ENCODE measurements at places on chromosomes 11 and 22.

GRCh38 chr11:29018631-29019030, 910.4 kb downstream of the METTL15 start:
- no peak for DNase-seq

- no peak for DNase-seq
These were observed 45.0 kb downstream of the PPP6R3 start for GRCh38 chr11:68505596-68505995.

DNA sequence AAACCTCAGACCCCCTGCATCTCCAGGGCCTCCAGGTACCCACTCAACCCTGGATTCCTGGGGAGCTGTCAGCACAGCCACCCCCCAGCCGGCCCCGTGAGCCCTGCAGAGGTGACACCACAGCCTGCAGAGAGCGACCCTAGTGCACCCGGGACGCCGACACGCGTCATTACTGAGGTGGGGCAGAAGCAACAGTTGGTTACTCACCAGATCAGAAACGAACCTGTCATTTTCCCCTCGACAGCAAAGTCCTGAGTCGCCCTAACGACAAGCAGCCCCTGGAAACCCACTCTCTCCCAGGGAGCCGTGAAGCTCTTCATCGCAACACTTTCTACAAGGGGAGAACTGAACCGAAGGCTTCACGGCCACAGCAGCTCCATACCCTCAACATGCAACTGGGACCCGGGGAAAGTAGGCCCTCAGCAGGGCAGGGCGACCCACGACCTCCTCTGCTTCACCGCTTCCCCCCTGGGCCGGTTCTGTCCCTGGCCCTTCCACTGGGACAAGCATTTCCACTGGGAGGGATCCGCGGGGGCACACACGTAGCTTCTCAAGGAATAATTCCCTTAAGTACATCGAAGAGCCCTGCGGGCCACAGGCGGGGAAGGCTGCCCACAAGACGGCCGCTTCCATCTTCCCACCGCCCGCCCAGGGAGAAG, 1.6 kb downstream of the BRD1 start:
- peak; percentile 74 for DNase-seq

DNA sequence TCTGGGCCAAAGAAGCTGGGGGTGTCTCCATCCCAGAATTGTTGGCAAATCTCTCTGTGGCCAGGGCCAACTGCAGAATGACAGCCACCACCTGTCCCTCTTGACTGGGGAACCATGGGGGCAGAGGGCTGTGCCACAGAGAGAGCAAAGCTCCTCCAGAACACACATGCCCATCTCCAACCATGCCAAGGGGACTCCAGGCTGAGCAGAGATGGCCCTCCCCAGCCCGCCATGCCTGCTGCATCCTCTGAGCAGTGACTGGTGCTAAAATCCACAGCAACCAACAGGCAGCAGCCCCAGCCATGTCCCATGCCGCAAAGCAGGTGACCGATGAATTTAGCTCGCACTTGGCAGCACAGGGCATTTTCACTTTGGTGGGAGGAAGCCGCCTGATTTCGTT, 45.0 kb downstream of the LARGE1 start:
- DNase-seq = no peak

DNA sequence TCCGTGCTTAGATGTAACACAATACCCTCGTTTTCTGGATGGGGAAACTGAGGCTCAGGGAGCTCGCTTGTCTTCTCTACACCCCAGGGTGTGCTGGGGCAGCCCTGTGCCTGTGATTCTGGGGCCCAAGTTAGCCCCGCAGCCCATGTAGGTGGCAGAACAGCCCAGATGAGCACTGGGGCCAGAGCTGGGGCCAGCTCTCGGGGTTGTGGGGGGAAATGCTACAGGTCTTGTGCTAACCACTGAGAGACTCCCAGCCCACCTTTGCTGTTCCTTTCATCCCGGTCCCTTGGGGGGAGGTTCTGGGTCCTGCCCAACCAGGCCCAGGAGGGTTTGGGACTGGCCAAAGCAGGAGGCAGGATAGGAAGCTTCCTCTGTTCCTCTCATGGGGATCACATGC, 13.5 kb downstream of the MYEOV start:
- no peak for DNase-seq

GRCh38 chr11:108851781-108852180, 186.9 kb downstream of the DDX10 start:
- no peak for DNase-seq

GRCh38 chr22:27437570-27437969, 364.0 kb downstream of the MN1 start:
- DNase-seq = no peak

DNA sequence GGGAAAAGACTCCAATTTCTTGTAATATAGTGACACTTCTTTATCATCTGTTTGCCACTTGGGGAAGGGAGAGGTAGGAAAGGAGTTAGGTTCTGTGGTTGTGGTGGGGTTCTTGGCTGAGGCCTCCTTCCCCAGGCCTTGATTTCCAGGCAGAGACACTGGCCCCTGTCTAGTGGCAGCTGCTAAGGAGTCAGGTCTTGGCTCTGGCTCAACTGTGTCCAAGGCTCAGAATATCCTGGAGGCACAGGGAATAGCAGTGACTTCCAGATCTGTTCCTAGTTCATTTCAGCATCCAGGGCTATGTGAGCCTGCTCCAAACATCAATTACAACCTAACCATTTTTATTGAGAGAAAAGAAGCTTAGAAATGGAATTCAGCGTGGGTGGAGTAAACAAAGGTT, 29.5 kb downstream of the PPFIBP2 start:
- DNase-seq = no peak

DNA sequence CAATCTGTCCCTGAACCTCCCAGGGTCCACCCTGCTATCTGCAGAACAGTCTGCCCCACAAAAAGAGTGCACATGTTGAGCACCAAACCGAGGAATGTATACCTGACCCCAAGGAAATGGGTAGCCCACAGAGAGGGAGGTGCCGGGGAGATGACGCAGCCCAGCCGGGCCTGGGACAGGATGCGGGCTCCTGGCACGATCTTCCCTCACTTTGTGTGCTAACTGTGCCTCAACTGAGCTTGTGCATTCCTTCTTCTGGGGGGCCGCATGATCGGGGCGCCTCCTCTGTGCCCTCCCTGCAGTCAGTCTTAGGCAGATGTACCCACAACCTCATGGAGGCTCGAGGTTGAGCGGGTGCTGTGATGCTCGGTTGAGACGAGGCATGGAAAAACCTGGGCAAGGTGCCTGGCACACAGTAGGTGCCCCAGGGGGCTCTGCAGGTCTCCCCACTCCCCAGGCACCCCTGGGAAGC, 2.4 kb downstream of the GAS2L1 start:
- peak; percentile 35 for DNase-seq

GRCh38 chr11:45593992-45594391, 71.4 kb downstream of the CHST1 start:
- DNase-seq = no peak

GRCh38 chr11:73968356-73968966, 14.2 kb downstream of the UCP2 start:
- DNase-seq = no peak

DNA sequence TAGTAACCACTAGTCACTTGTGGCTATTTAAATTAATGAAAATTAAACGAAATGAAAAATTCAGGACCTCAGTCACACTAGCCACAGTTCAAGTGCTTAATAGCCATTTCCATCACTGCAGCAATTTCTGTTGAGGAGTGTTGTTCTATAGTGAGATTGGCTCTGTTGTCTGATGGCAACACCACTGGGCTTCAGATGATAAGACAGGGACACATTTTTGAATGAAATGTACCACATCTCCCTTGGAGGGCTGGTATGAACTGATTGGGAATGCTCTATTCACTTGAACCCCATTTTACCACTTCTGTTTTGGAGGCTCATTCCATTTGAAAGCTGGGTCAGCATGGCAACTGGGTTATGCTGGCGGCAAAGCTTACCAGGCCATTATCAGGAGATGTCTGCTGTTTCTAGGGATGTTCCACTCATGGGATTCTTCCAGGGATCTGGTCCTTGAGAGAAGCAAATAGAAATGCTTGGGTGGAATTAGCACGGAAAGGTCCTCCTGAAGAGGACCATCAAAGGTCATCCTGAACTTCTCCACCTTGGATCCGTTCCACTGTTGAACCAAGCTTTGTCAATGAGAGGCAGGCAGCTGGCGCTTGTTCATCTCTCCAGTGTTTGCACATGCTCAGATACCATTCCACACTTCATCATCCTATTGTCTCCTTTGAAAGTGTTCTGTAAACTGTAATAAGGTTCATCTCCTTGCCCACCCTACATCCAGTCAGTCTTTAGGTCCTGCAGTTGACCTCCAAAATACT, 7.6 kb downstream of the AMOTL1 start:
- DNase-seq = no peak

- no peak for DNase-seq
These were observed 288.3 kb downstream of the CADM1 start for GRCh38 chr11:115215694-115216617.

GRCh38 chr11:86463120-86463519, 88.4 kb downstream of the CCDC81 start:
- no peak for DNase-seq

DNA sequence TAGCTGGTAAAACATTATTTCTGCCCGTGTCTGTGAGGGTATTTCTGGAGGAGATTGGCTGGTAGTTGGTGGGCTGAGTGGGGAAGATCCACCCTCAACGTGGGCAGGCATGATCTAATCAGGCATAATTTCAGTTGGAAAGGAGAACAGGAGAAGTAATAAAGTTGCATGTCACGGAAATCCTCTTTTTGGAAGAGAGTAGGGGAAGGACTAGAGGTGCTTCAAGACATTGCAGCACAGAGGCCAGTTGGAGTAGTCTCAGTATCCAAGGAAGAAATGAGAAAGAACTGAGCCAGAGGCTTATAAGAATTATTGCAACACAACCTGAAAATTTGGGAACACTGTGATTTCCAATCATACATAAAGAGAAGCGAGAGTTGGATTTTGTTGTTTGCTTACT, 1155.1 kb downstream of the FAM181B start:
- no peak for DNase-seq

DNA sequence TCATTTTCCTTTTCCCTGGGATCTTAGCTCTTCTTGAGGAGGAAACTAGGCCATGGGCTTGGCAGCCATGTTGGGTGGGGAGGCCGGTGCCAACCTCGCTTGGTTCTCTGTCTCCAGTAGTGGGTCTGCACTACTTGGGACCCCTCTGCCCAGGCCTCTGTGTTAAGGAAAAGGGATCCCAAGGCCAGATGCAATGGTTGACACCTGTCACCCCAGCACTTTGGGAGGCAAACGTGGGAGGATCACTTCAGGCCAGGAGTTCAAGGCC, 1.9 kb upstream of the ZDHHC8 start:
- DNase-seq = no peak

DNA sequence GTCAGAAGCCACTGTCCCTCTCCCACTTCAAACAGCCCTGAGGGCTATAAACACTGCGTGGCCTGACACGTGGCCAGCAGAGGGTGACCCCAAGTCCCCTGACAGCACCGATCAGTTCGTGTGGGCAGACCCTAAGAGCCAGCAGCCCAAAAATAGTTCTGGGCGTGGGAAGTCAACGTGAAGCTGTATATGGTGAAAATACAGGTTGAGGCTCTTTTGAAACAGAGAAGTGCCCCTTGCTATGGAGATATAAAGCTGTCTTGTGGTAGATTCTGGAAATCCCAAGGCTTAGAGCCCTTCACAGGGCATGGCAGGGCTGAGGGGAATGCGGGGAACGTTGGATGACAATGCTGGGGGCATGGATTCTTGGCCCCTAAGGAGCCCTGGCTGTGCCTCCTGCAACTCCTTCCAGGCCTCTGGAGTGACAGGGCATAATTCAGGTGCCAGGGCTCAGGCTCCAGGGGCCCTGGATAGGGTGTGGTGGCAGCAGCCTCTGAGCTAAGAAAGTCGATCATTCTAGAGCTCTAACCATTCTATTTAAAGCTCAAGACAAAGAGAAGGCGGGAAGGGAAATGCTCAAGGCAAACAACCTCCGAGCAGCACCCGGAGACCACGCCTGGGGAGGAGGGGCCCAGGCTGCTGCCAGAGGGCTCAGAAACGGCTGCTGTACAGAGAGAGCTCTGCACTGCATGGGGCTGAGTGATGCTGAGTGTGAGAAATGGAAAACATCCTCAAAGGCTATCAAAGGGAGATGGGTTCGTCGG, 60.4 kb upstream of the CD5 start:
- DNase-seq = peak; percentile 83

Data from activated T-cell treated with anti-CD3 and anti-CD28 coated beads, Interleukin-2, amount 50 U/mL, for 72 hours (primary cell).